T-helper 22 cell (primary cell): ENCODE measurements at places on chromosomes 2 and 18.

DNA sequence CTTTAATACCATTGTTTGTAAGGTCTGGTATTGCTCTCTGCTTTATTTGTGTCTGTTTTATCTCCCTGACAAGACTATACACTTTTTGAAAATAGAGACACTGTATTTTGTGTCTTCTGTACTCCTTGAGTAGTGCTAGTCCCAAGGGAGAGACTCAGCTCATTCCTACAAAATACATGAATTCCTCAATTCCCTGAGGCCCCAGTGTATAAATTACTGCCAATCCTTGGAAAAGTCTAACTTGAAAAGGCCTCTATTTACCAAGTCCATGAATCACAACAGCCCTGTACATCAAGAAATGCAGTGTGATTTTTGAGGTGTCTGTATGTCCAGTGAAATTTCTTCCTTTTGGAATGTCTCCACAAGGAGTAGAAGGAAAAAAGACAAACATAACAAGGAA lies 34.9 kb upstream of the NEDD4L start:
- DNase-seq, result no peak

DNA sequence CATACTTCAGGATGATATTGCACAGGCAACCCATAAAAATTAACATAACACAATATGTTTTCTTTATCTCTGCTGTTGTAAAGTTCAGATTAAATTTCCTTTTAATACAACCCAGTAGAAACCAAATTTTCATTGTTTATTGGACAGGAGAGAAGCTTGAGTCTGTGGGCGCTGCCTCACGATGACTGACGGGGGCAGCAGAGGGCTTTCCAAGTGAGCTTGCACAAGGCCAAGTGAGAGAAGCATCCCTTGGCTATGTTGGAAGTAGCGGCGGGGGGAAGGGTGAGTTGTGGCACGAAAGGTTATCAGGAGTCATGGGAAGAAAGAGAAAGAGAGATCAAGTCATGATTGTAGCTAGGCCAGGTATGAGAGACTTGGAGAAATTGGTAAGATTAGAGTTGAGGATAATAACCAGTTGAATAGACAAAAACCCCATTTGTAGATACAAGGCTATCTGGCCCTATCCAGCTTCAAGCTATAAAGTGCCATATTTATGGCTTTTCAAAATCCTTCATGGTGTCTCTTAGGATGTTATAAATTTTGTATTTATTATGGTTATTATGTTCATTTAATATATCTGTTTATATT lies 413.7 kb upstream of the FAM98A start:
- DNase-seq, result no peak

GRCh38 chr2:64839844-64840243 lies 149.4 kb upstream of the SLC1A4 start:
- no peak for DNase-seq

DNA sequence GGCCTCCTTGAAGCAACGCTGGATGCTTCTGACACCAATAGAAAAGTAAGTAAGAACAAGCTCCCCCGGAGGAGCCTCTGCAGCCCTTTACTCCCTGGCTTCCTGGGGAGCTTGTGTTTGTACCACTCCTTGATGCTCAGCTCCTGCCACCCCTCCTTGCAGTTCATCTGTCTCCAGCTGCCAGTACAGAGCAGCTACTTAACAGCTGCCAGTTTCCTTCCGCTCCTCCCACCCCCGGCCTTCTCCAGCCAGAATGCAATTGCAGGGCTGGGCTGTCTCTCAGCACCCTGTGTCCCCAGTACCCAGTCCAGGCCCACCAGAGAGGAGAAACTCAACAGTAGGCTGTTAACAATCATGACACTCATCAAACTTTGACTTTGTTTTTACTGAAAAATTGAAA lies 109.4 kb downstream of the AOX1 start:
- no peak for DNase-seq

GRCh38 chr18:39699340-39699964 lies 2133.9 kb upstream of the CELF4 start:
- DNase-seq, result no peak

GRCh38 chr2:23347471-23348092 lies 37.4 kb upstream of the KLHL29 start:
- no peak for DNase-seq

- no peak for DNase-seq
Observed at GRCh38 chr2:5932556-5933469, 240.6 kb downstream of the SOX11 start.

- DNase-seq, result no peak
Observed at GRCh38 chr2:118061135-118061955, 26.9 kb upstream of the INSIG2 start.

DNA sequence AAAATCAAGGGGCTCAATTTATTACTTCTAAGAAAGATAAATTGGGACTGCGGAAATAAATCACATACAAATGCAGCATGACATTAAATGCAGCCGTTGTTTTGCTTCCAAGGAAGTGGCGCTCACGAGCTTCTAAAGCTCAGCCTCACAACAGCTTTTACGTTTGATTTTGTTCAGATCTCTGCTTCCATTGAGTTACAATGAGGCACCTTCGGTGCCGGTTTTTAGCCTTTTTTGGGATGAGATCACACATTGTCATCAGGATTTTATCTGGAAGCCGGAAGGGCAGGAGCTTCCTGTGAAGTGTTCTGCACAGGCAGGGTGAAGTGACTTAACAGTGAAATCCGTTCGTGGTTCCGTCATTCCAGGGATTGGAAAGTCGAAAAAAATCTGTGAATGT lies 209.8 kb downstream of the DCDC2C start:
- no peak for DNase-seq

DNA sequence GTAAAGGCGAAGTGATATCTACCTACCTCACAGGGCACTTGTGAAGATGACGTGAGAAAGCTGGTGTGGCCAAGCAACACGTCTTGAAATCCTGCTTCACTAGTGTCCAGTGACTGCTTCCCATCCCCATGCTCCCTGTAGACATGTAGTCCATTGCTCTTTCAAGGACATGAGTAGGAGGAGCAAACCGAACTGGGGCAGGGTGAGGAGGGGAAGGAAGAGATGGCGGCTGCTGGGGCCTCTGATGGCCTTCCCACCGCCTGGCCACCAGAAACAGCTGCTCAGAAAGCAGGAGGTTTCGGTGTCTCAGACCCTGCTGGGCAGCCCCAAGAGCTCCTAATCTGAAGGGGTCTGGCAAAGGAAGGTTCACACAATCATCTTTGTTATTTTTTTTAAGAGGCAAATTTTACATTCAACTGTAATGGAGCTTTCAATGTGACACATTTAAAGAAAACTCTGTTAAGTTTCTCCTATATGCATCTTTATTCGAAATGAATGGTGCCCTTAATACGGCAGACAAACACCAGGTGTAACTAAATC lies 14.7 kb downstream of the CPLX4 start:
- no peak for DNase-seq

DNA sequence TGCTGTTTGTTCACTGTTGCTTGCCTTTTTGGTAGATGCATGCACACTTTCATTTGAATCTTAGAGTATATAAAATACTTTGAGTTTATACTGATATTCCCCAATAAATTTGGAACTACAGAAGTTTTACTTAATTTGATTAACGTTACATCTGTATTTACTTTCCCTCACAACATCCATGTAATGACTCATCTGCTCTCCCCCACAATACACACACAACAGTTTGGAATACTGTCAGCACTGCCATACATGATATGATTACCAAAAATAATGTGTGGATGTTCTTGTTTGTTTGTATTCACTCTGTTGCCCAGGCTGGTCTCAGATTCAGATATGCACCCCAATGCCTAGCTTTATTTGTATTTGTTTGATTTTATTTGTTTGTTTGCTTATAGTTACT lies 144.2 kb downstream of the WDR7 start:
- DNase-seq, result no peak

- DNase-seq, result no peak
Observed at GRCh38 chr18:10822456-10822855, 296.6 kb downstream of the NAPG start.

DNA sequence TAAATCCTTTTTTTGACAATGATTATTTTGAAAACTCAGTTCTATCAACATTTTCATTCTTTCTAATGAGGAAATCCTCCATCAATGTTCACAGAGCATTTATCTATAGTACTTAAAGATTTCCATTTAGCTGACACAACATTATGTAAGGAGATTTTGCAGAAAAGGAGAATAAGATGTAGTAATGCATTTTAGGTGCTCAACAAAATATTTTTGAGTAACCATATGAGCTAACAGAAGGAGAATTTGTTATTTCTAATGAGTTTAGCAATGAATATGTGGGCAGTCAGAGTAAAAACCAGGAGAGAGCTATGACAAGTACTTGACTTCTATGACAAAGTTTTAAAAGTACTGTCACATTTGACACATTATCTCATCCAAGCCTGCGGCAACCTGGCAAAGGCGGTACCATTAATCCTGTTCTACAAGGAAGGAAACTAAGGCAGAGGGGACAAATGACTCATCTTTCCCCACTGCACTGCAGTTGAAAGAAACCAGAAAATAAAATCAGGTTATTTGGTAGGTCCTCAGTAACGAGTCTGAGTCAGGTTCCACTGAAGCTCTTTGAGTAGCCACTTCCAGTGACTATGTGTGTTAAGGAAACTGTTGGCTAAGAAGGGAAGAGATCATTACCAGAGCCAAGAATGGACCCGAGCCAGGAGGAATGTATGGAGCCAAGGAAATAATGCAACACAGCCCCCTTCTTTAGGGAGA lies 134.1 kb upstream of the ITGB6 start:
- peak; percentile 6 for DNase-seq

DNA sequence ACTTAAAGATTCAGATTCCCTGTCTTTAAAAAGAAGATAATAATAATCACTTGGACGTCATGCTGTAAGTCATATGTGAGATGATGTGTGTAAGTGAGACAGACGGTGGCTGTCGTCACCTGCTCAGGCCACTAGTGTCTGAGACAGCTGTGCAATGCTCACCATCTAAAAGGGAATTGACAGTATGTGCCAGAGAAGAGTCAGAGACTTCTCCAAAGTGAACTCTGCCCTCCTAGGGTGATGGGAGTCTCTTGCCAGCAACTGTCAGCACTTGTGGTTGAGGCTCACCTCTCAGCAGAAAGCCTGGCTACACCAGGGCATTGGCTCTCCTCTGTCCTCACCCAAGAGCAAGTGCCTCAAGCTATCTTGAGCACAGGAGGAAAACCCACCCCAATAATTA lies 131.6 kb upstream of the DNAJC10 start:
- DNase-seq, result no peak

DNA sequence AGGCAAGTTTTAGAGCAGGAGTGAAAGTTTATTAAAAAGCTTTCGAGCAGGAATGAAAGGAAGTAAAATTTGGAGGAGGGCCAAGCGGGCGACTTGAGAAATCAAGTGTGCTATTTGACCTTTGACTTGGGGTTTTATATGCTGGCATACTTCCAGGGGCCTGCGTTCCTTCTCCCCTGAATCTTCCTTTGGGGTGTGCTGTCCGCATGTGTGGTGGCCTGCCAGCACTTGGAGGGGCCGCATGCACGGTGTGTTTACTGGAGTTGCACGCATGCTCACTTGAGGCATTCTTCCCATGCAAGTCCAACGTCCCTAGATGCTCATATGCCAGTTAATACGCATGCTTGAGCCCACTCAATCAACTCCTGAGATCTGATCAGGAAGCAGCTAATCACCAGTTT lies 78.3 kb upstream of the MAP4K4 start:
- no peak for DNase-seq

DNA sequence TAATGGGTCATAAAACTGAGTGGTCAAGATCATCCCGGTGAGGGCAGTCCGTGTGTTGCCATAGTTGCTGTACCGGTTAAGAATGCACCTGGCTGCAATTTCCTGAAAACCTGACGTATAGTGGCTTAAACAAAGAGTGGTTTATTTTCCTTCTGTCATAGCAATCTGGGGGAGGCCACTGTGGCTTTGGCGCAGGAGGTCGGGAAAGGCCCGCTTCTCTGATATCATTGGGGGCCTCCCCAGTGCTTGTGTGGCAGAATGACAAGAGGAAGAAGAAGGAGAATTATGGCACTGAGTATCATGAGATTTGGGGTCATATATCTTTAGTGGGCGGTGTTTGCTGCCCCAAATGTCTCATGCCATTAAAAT lies 4.4 kb downstream of the C2orf92 start:
- no peak for DNase-seq

DNA sequence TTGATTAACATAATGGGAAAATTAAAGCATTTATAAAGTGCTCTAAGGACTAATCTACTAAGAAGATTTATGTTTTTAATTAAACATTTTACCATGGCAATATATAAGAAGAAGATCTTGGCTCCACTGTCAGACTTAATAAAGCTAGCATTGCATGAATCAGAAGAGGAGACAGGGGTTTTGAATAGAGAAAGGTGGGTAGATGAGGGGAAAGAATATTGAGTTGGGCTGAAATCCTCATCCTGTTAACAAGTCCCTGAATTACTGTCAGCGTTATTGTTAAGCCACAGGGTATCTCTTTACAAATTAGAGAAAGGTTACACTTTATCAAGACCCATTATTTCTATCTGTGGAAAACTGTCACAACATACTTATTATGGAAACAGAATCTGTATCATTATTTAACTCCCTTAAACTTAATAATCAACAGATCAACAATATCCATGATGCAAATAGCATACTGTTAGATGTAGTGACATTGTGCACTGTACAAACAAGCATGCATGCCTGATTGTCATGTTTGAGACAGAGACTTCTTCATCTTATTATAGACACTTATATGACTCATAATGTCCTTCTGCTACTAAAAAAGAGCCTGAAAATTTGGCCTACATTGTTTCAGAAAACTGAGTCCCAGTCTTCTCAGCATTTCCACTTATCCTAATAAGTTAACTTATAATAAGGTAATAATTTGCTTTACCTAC lies 304.1 kb downstream of the NRXN1 start:
- no peak for DNase-seq

DNA sequence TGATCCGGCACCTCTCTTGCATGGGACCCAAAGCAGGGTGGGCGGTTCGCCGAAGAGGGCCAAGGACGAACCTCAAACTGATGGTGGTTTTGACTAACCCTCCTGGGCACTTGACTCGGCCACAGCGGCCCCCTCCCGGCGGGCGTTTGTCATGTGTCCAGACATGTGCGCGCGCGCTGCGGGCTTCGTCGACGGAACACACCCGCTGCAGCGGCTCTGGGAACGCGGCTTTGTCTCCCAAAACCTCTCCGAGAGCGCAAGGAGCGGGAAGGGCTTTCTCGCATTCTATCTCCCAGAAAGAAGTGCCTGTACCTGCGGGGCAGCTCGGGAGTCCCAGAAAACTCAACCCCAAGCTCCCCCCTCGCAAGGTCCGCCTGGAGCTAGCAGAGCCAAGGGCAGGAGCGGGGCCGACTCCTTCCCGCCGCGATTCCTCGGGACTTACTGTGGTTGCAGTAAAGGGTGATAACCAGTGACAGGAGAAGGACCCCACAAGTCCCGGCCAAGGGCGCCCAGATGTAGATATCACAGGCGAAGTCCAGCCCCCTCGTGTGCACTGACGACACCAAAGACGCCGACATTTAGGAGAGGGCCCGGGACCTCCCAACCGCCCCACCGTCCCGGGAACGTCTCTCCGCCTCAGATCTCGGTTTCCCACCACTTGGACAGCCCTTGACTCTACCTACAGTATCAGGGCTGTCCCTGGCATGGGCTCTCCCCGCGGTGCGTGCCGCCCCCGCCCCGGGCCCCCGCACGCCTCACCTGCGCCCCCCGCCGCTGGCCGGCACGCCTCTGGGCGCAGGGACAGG lies 1.6 kb downstream of the CD8A start:
- no peak for DNase-seq

GRCh38 chr2:234579231-234579962 lies 82.5 kb upstream of the ARL4C start:
- DNase-seq, result no peak

GRCh38 chr2:37653805-37654378 lies 17.6 kb downstream of the CDC42EP3 start:
- DNase-seq, result peak; percentile 32

- DNase-seq, result no peak
Observed at GRCh38 chr2:26049641-26050040, 15.8 kb downstream of the RAB10 start.
